ENCODE measurements at places on chromosomes 13 and 19.
A peak's percentile ranks its signal among the peaks of the same experiment; 100 is the strongest.

DNA sequence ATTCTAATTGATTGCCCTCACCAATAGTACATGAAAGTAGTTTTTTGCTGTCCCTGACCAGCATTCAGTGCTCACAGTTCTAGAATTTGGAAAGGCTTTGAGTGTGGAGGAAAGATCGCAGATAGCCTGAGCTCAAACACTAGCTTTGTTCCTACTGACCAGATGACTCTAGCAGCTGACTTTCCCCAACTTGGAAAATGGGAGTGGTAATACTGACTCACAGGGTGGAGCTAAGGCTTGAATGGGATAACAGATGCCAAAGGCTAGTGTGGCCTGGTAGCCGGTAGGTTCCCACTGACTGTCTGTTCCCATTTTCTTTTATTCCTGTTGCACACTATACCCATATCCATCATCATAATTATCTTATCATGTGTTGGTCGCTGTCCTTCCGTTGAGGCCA lies 3.7 kb downstream of the ZSCAN22 start:
- peak; percentile 15 for DNase-seq

DNA sequence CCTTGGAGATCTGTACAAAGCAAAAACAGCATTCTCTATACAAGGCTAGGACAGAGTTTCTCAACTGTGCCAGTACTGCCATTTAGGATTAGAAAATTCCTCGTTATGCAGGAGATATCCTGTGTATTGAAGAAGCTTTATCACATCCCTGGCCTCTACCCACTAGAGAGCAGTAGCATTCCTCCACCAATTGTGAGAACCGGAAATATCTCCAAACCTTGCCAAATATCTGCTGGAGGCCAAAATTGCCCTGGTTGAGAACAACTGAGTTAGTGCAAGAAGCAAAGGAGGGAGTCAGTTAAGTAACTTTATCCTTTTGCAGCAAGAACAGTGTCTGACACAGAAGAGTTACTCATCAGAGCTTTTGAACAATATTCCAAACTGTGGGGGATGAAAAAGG lies 16.2 kb upstream of the FREM2 start:
- peak; percentile 18 for DNase-seq

- DNase-seq = peak; percentile 96
These were observed 776.9 kb downstream of the GPC5 start for GRCh38 chr13:92175330-92175729.

DNA sequence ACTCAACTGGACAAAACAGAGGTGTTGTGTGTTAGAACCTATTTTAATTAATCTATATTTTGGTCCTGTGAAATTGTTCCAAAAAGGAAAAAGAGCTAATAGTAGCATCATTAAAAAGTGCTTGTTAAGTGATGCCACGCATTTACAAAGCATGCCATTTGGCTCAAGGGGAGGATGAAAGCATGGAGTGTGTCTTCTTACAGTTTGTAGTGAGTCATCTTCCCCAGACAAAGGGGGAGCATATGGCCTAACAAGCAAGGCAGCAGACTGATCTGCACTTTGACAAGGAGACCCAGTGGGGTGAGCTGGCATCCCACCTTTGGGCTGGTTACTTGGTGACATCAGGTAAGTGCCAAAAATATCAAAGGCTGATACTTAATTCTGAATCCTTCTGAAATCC lies 297.0 kb downstream of the FGF9 start:
- DNase-seq = no peak

DNA sequence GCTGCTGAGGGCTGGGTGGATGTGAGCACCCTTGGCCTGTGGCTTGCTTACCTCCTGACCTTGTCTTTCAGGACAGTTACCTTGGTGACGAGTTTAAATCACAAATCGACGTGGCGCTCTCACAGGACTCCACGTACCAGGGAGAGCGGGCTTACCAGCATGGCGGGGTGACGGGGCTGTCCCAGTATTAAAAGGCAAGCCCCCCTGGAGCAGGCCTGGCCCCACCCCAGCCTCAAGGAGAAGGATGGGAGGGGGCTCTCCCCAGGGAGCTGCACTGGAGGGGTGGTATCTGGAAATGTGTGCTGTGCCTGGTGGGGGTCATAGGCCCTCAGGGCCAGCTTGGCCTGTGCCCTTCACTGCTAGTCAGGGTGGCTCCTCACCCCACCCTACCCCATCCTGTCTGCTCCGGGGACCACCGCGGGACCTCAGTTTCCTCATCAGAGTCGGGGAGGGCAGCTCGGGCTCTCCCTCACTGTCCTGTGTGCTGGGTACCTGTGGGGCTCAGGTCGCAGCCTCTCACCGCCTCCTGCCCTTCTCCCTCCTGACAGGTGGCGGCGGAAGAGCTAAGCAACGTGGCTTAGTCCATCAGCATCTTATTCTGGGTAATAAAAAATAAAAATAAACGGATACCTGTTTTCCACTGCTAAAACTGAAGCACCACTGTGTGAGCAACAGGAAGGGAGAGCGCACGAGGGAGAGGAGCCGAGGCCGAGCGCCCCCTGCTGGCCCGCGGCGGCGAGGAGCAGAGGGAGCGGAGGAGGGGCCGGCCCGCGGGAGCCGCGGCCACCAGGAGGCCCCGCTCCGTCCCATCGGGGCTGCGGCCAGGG lies 29.8 kb downstream of the CERS1 start:
- DNase-seq = peak; percentile 60

DNA sequence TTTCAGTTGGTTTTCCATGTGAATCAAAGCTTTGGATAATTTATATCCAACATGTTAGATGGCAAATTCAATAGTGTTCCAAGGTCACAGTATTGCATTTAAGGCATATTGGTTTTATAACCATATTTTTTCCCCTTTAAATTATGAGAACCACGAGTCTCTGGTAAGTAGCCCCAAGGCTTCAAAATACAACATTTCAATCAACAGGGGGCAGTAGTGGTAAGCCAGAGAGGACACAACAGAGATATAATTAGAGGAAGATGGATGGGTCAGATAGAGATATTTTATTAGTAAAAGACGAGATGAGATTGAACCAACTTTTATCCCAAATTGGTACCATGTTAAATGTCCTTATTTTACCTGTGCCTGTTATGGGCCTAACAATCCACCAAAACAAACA lies 53.1 kb downstream of the KL start:
- DNase-seq = peak; percentile 20

DNA sequence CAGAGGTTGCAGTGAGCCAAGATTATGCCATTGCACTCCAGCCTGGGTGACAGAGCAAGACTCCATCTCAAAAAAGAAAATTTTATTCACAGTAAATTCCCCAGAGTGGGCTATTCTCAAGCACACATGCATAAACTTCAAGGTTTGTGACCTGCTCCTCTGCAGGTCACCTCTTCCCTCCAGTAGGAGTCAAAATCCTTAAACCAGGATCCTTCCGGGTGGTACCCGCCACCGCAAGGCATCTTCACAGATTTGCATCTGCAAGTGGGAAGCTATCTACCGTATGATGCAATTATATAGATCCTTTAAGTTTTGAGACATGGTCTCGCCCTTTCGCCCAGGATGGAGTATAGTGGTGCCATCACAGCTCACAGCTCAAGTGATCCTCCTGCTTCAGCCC lies 3.0 kb upstream of the ECH1 start:
- no peak for DNase-seq

DNA sequence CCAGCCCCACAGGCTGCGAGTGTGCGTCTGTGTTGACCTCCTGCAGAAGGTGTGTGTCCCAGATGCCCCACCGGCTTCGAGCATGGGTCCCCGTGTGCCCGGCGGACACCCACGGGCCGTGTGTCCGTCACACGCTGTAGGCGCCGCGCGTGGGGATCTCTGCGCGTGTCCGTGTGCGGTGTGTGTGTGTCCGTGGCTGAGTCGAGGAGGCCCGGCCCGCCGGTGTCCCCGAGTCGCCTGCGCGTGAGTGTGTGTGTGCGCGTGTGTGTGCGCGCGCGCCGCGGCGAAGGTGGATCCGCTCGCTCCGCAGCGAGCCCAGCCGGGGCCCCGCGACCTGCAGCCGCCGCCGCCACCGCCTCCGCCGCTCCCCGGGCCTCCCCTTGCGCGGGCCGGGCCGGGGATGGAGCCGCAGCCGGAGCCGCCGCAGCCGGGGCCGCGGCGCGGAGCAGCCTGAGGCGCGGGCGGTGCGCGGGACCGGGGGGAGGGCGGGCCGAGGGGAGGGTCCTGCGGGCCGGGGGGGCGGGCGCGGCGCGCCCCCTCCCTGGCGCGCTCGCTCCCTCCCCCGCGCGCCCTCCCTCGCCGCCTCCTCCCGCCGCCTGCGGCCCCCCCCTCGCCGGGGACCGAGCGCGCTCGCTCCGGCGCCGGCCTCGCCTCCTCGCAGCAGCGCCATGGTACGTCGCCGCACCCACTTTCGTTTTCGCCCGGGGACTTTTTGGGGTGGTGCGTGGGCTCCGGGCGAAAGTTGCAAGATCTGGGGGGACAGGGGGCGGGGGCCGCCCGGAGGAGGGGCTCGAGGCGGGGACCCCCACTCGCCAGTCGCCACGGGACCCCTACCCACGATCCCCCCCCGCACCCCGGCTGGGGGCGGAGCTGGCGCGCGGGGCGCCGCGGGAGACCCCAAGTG lies 7.1 kb upstream of the NFIC start:
- peak; percentile 20 for DNase-seq

- DNase-seq = no peak
These were observed 5.6 kb upstream of the FOSB start for GRCh38 chr19:45462174-45462573.

DNA sequence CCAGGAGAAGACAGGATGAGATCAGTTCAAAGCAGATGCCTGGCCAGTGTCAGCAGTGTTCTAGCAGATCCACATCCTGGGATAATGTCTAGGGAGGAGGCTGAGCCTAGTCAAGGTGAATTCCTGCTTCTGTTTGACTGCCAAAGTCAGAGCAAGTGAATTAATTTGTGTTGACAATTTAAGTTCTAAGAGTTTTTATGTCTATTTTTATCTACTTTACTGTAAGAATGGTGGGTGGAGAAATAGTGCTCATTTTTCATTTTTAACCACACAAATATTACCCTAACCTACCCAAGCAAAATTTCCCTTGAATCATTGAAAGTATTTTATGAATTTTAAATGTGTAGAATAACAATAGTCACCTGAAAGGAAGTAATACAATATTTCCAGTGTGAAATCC lies 207.6 kb upstream of the SLC10A2 start:
- no peak for DNase-seq

DNA sequence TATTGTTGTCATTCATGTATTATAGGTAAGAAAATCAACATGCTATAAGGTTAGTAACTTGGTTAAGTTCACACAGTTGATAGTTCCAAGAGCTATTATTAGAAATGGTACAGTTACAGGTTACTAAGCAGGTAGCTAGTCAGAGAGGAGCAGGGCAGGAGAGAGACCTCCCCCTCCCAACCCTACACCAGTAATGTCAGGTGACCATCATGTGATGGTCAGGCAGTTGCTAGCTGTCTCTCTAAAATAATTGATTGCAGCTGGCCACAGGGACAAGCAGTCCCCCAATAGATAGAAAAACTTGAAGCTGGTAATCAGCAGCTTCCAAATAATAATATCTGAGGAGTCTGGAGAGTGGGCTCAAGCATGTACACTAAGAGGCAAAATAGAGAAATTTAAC lies 14.6 kb downstream of the SLITRK1 start:
- DNase-seq = peak; percentile 8

DNA sequence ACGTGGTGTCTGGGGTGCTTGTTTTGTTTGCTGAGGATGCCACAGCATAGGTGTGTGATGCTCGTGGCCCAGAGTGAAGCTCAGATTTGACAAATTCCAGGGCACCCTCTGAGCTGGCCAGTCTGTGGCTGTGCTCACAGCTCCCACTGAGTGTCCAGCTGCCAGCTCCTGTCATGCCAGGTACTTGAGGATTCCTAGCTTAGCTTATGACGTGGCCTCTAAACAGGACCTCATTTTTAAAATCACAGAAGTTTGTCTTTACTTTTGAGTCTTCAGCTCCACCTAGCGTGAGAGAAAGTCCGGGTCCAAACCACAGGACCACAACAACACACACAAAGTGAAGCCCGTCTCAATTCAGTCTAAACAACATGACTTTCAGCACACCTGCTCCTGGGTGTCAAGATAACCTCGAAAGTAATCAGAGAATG lies 117.3 kb downstream of the RAB20 start:
- DNase-seq = peak; percentile 49

- DNase-seq = no peak
These were observed 25.7 kb upstream of the WASF3 start for GRCh38 chr13:26531742-26532141.

- no peak for DNase-seq
These were observed 1.2 kb downstream of the LYPD3 start for GRCh38 chr19:43464134-43464775.

- no peak for DNase-seq
These were observed 30.4 kb downstream of the ELAVL1 start for GRCh38 chr19:7975037-7975436.

- DNase-seq = no peak
These were observed 80.7 kb upstream of the WASF3 start for GRCh38 chr13:26476782-26477142.

DNA sequence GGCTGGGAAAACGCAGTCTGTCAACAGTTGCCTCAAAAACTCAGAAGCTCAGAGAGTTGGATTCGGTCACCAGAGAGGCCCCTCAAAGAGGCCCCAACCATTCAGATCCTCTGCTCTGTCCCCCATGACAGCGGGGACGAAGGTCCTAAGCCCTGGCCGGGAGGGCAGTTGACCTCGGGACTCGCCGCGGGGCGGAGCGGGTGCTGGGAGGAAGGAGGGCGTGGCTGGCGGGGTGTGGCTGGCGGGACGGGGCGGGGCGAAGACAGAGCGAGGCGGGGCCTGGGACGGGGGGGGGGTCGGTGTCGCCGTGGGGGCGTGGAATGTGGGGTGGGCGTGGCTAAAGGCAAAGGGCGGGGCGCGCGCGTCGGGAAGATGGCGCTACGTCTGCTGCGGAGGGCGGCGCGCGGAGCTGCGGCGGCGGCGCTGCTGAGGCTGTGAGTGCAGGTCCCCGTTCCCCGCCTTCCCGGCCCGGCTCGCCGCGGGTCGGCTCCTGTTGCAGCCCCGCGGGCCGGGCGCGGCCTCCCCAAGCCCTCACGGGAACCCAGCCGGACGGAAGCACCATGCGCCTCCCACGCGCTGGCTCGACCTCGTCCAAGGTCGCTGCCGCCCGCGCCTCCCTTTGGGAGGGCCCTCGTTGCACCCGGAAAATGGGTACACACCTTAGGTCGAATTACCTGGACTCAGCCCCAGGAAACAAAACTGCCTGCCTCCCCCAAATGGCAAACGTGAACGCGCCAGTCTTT lies 105.2 kb downstream of the TM9SF2 start:
- DNase-seq = peak; percentile 86
